ENCODE measurements at places on chromosomes 12 and 14. TPM values are rescaled to one million over a fixed set of nuclear protein-coding genes. Genes with fewer than 3 reads are reported as not detected.

The DLGAP5 gene
- not detected for polyA plus RNA-seq

The FSCB gene
- polyA plus RNA-seq: not detected

The SLC39A5 gene
- not detected for polyA plus RNA-seq

The RASSF3 gene
- polyA plus RNA-seq: 5.5 TPM

The DDIT3 gene
- 15.9 TPM for polyA plus RNA-seq

The CMA1 gene
- not detected for polyA plus RNA-seq

The FGF23 gene
- not detected for polyA plus RNA-seq

The CLEC1B gene
- not detected for polyA plus RNA-seq

The GARIN6 gene
- polyA plus RNA-seq: not detected

The CHFR gene
- 25.2 TPM for polyA plus RNA-seq

The ACSS3 gene
- polyA plus RNA-seq: not detected

The TMEM106C gene
- polyA plus RNA-seq: 52.6 TPM

The PAPLN gene
- polyA plus RNA-seq: 0.48 TPM

The SLC7A7 gene
- polyA plus RNA-seq: 1.4 TPM
